ENCODE measurements at places on chromosomes 12 and 14.

- DNase-seq: no peak
Observed at GRCh38 chr12:16473610-16474326, 126.3 kb downstream of the MGST1 start.

DNA sequence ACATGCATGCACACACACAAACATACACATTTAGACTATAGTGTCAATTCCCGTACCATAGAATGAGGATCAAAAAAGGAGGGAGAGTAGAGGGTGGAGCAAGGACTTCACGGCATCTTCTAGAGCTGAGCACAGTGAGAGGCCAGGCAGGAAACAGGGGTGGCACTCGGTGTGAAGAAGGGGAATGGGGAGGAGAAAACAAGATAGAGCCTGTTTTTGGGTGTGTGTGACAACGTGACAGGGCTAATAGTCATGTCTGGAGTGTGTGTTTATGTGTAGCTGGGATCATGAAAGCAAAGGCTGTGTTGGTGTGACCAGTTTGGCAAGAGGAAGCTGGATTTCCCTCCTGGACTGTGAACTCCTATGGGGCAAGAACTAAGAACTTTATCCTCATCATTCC lies 9.9 kb upstream of the ACVR1B start:
- DNase-seq: no peak

- no peak for DNase-seq
Observed at GRCh38 chr12:5388581-5389535, 43.0 kb upstream of the NTF3 start.

DNA sequence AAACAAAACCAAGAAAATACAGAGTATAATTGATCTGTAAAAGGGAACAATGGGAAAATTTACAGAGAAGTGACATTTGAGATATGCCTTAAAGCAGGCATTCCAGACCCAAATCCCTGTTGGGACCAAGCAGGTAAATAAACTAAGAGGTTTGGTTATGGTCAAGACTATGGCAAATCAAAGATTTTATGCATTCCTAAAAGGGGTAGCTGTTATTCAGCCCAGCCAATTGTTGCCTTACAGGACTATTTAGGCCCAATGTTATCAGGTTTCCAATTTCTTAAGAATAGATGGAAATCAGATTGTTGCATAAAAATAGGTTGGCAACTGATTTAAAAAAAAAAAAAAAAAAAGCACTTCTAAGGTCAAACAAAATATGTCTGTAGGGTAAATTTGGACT lies 5.3 kb downstream of the DNAI7 start:
- no peak for DNase-seq

DNA sequence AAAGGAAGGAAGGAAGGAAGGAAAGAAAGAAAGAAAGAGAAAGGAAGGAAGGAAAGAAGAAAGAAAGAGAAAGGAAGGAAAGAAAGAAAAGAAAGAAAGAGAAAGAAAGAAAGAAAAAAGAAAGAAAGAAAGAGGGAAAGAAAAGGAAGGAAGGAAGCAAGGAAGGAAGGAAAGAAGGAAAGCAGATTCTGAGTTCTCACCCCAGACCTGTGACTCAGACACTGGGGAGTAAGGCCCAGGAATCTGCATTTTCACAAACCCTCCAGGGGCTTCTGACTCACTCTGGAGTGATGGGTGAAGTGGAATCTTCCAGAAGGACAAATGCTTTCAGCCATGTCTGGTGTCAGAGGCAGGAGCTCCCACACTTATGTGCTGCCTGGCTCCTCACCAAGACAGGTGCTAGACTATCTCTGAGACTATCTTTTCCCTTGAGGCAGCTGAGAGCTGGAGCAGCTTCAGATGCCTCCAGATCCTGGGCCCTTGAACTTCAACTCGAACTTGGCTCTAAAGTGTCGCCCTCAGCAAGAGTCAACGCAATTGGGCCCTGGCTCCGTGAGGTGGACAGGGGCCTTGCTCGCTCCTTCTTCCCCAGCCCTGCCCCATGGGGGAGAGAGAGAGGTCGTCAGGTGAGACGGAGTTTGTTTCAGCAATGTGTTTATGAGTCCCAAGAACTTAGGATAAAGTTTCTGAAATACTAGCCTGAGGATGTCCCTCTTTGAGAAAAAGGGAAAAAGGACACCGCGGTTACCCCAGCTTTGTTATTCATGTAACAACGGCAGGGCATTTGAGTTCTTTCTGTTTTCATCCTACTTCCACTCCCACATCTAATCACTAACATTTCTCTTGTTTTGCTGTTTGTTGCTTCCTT lies 19.8 kb upstream of the SCARB1 start:
- DNase-seq: no peak

DNA sequence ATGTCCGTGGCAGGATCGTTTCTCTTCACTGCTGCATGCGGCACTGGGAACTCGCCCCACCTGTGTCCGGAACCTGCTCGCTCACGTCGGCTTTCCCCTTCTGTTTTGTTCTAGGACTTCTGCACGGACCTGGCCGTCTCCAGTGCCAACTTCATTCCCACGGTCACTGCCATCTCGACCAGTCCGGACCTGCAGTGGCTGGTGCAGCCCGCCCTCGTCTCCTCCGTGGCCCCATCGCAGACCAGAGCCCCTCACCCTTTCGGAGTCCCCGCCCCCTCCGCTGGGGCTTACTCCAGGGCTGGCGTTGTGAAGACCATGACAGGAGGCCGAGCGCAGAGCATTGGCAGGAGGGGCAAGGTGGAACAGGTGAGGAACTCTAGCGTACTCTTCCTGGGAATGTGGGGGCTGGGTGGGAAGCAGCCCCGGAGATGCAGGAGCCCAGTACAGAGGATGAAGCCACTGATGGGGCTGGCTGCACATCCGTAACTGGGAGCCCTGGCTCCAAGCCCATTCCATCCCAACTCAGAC lies 1.2 kb downstream of the FOS start:
- DNase-seq: peak; percentile 51

- DNase-seq: no peak
Observed at GRCh38 chr14:56100556-56100955, 17.7 kb upstream of the PELI2 start.
